Natural killer cell treated with Interleukin-12 subunit alpha and Interleukin-12 subunit beta and Interleukin-15 and Interleukin-18, amount 100 ng/mL, for 72 hours (primary cell): ENCODE measurements at places on chromosomes 3 and 15. TPM values are rescaled to one million over a fixed set of nuclear protein-coding genes. Genes with fewer than 3 reads are reported as not detected.

ITGA11 gene
- total RNA-seq: 0.17 TPM

AGBL1 gene
- not detected for total RNA-seq

SLC28A2 gene
- total RNA-seq: not detected

ZBTB38 gene
- 29.5 TPM for total RNA-seq

RAP2B gene
- 13.6 TPM for total RNA-seq

ZPLD1 gene
- total RNA-seq: not detected

ADAMTS7 gene
- total RNA-seq: 0.19 TPM

KCNMB3 gene
- total RNA-seq: 2.0 TPM

OSBPL10 gene
- total RNA-seq: 2.9 TPM

GRCh38 chr3:72376956-72377710 is 471.1 kb downstream of the SHQ1 start:
- H3K36me3 ChIP-seq: peaks cover 9% of the 10 kb centered on the region
- H3K4me1 ChIP-seq: peaks cover 51% of the 10 kb centered on the region
- DNase-seq: no peak
- no peaks in the 10 kb centered on the region for H3K27me3 ChIP-seq

GRCh38 chr15:73756390-73756789 is 3.2 kb upstream of the INSYN1 start:
- no peak for DNase-seq
- no peak overlapping the region for H3K27ac ChIP-seq
- H3K27me3 ChIP-seq: peaks cover 33% of the 10 kb centered on the region
- no peak overlapping the region for H3K4me3 ChIP-seq
- no peaks in the 10 kb centered on the region for H3K36me3 ChIP-seq
- H3K4me1 ChIP-seq: no peaks in the 10 kb centered on the region

GRCh38 chr15:27958911-27959578 is 140.1 kb downstream of the OCA2 start:
- no peak for DNase-seq
- H3K36me3 ChIP-seq: no peaks in the 10 kb centered on the region
- H3K4me3 ChIP-seq: no peak overlapping the region
- no peaks in the 10 kb centered on the region for H3K27me3 ChIP-seq
- H3K27ac ChIP-seq: no peak overlapping the region

- H3K27ac ChIP-seq: no peak overlapping the region
- no peaks in the 10 kb centered on the region for H3K27me3 ChIP-seq
- H3K4me3 ChIP-seq: no peak overlapping the region
Measured at GRCh38 chr3:193452338-193452737, 73.8 kb upstream of the ATP13A5 start.

- H3K4me3 ChIP-seq: no peak overlapping the region
- H3K36me3 ChIP-seq: no peaks in the 10 kb centered on the region
- no peak overlapping the region for H3K27ac ChIP-seq
- H3K4me1 ChIP-seq: no peaks in the 10 kb centered on the region
Measured at GRCh38 chr3:84487296-84487695, 471.5 kb upstream of the CADM2 start.

DNA sequence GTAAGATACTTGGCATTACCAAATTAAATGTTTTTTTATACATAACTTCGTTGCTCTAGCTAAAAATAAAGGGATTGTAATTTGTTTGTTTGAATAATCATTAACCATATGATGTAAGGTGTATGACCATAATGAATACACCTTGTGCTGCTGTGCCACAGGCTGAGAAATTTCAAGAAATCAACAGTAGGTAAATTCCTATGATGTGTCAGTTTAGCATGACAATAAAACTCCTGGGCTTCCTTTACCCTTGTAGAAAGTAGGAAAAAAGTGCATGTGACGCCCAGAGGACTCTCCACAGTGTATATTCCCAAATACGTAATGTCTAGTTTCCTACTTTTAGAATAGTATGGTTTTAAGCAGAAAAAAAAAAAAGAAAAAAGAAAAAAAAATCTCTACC is 208.1 kb downstream of the SATB1 start:
- H3K4me3 ChIP-seq: no peak overlapping the region
- DNase-seq: no peak

GRCh38 chr3:37668818-37669610 is 192.7 kb upstream of the CTDSPL start:
- H3K4me1 ChIP-seq: no peaks in the 10 kb centered on the region
- no peak for DNase-seq
- no peaks in the 10 kb centered on the region for H3K36me3 ChIP-seq
- H3K4me3 ChIP-seq: no peak overlapping the region
- no peak overlapping the region for H3K27ac ChIP-seq
- peaks cover 7% of the 10 kb centered on the region for H3K27me3 ChIP-seq

- H3K27ac ChIP-seq: no peak overlapping the region
- H3K27me3 ChIP-seq: no peaks in the 10 kb centered on the region
- H3K4me3 ChIP-seq: no peak overlapping the region
- H3K4me1 ChIP-seq: no peaks in the 10 kb centered on the region
- DNase-seq: no peak
Measured at GRCh38 chr3:182115328-182116015, 403.7 kb downstream of the SOX2 start.

DNA sequence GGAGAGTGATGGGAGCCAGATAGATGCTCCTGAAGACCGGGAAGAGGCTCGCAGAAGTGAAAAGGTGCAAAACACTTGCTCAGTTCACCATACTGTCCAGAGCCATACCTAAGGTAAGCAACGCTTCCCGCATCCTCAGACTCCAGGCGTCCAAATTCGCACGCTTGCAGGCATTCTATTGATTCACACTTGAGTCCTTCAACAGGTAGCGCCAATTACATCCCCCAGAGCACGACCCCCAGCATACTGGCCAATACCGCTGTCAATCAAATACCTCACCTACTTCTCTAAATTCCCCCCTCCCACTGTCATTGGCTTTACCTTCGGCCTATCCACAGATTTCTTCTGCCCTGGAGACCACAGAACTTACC is 361 bp upstream of the STXBP5L start:
- peaks cover 4% of the 10 kb centered on the region for H3K4me1 ChIP-seq
- H3K27me3 ChIP-seq: peaks cover 27% of the 10 kb centered on the region
- H3K4me3 ChIP-seq: no peak overlapping the region
- peaks cover 25% of the 10 kb centered on the region for H3K36me3 ChIP-seq

GRCh38 chr15:40421246-40422157 is 15.9 kb downstream of the IVD start:
- H3K4me1 ChIP-seq: no peaks in the 10 kb centered on the region
- no peak overlapping the region for H3K4me3 ChIP-seq
- H3K36me3 ChIP-seq: no peaks in the 10 kb centered on the region
- peak; percentile 77 for DNase-seq
- no peak overlapping the region for H3K27ac ChIP-seq

GRCh38 chr3:129723558-129724324 is 117.3 kb upstream of the PLXND1 start:
- no peaks in the 10 kb centered on the region for H3K4me1 ChIP-seq
- H3K27ac ChIP-seq: no peak overlapping the region
- no peak for DNase-seq
- no peaks in the 10 kb centered on the region for H3K27me3 ChIP-seq

- H3K27ac ChIP-seq: peak overlapping the region; percentile 99
- peak overlapping the region; percentile 81 for H3K4me3 ChIP-seq
- H3K4me1 ChIP-seq: peaks cover 53% of the 10 kb centered on the region
- DNase-seq: peak; percentile 86
- no peaks in the 10 kb centered on the region for H3K27me3 ChIP-seq
Measured at GRCh38 chr3:196274585-196274984, 12.9 kb downstream of the PCYT1A start.

DNA sequence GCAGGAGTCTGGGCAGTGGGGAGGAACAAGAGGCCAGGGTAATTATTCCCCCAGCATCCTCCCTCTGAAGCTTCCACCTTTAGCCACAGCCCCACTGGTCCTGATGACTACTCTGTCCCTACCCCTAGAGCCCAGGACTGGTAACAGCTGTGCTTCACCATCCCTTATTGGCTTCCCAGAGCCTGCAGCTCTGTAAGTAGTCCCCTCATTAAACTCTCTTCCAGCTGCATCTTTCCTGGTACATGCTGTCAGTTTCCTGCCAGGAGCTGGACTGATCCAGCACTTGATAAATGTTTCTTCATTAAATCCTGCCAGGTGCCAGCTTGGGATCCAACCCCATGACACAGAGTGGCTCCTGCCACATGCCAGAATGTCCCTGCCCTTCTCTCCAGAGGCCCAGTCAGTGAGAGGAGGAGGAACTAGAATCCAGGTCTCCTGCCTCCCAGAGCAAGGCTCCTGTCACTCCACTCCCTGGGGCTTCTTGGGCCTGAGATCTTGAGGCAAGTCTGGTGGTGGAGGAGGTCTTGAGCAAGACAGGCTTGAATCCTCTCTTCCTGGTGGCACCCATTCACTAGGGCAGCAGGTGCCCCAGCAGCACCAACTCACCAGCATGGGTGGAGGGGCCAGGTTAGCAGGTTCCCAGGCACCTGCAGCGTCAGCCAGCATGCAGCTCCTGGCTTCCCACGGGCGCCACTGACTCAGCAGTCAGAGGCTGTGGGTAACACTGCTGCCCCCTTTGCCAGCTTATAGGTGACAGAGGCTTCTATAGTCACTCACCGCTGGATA is 27.6 kb downstream of the FBXW12 start:
- peaks cover 4% of the 10 kb centered on the region for H3K4me1 ChIP-seq
- no peak for DNase-seq
- H3K27me3 ChIP-seq: peaks cover 7% of the 10 kb centered on the region
- H3K4me3 ChIP-seq: no peak overlapping the region
